Prostate gland (tissue), 2 donors: ENCODE measurements at places on chromosomes 2 and 18. TPM values are rescaled to one million over a fixed set of nuclear protein-coding genes. Genes with fewer than 3 reads are reported as not detected.

Gene ZNF516
- total RNA-seq, result 158 TPM

- no peaks in the 10 kb centered on the region for H3K27me3 ChIP-seq
- no peaks in the 10 kb centered on the region for H3K36me3 ChIP-seq
- H3K4me1 ChIP-seq, result no peaks in the 10 kb centered on the region
- DNase-seq, result no peak
- H3K4me3 ChIP-seq, result no peak overlapping the region
Observed at GRCh38 chr18:43596105-43596712, 318.9 kb upstream of the SYT4 start.

Gene DES
- total RNA-seq, result 1,742 TPM

Gene SOCS6
- total RNA-seq, result 31.4 TPM

DNA sequence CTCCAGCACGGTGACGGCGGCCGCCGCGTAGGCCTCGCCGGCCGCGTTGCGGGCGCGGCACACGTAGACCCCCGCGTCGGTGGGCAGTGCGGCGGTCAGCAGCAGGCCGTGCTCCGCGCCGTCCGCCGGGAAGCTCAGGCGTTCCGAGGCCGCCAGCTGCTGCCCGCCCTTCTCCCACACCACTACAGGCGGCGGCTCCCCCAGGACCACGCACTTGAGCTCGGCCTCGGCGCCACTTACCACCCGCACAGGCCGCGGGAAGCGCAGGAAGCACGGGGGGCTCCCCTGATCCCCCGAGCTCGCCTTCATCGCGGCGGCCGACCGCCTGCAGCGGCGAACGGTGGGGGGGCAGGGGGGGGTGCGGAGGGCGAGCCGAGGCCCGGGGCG lies 422 bp downstream of the OBSL1 start:
- DNase-seq, result no peak
- peak overlapping the region; percentile 63 for H3K4me3 ChIP-seq
- H3K27me3 ChIP-seq, result no peaks in the 10 kb centered on the region
- H3K36me3 ChIP-seq, result no peaks in the 10 kb centered on the region

Gene EMX1
- total RNA-seq, result 9.8 TPM

- no peaks in the 10 kb centered on the region for H3K4me1 ChIP-seq
- no peak overlapping the region for H3K4me3 ChIP-seq
- H3K27ac ChIP-seq, result no peak overlapping the region
- H3K36me3 ChIP-seq, result no peaks in the 10 kb centered on the region
- no peak for DNase-seq
- no peaks in the 10 kb centered on the region for H3K27me3 ChIP-seq
Observed at GRCh38 chr2:220424561-220424960, 797.1 kb downstream of the SLC4A3 start.

Gene ANKRD62
- total RNA-seq, result 4.3 TPM

Gene ANKRD30B
- total RNA-seq, result 2.5 TPM

Gene MYO7B
- 1.4 TPM for total RNA-seq

- no peaks in the 10 kb centered on the region for H3K27me3 ChIP-seq
- H3K4me3 ChIP-seq, result no peak overlapping the region
- H3K27ac ChIP-seq, result peak overlapping the region; percentile 77
- H3K4me1 ChIP-seq, result peaks cover 40% of the 10 kb centered on the region
- no peaks in the 10 kb centered on the region for H3K36me3 ChIP-seq
Observed at GRCh38 chr18:48929941-48930713, 20.6 kb downstream of the SMAD7 start.

GRCh38 chr2:105315314-105315713 lies 14.2 kb downstream of the TGFBRAP1 start:
- no peak overlapping the region for H3K27ac ChIP-seq
- no peak for DNase-seq
- no peaks in the 10 kb centered on the region for H3K27me3 ChIP-seq
- H3K4me1 ChIP-seq, result peaks cover 3% of the 10 kb centered on the region
- no peak overlapping the region for H3K4me3 ChIP-seq

DNA sequence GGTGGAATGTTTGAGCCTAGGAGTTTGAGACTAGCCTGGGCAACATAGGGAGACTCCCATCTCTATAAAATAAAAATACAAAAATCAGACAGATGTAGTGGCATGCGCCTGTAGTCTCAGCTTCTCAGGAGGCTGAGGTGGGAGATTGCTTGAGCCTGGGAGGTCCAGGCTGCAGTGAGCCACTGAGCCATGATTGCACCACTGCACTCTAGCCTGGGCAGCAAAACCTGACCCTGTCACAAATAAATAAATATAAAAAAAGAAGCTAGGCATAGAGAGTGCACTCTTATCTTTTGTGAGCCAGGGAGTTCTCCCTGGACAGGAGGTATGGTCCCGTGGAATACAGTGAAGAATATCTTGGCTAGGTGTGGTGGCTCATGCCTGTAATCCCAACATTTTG lies 11.0 kb upstream of the KYNU start:
- no peaks in the 10 kb centered on the region for H3K4me1 ChIP-seq
- H3K27ac ChIP-seq, result no peak overlapping the region
- DNase-seq, result no peak
- H3K36me3 ChIP-seq, result no peaks in the 10 kb centered on the region
- H3K4me3 ChIP-seq, result no peak overlapping the region

DNA sequence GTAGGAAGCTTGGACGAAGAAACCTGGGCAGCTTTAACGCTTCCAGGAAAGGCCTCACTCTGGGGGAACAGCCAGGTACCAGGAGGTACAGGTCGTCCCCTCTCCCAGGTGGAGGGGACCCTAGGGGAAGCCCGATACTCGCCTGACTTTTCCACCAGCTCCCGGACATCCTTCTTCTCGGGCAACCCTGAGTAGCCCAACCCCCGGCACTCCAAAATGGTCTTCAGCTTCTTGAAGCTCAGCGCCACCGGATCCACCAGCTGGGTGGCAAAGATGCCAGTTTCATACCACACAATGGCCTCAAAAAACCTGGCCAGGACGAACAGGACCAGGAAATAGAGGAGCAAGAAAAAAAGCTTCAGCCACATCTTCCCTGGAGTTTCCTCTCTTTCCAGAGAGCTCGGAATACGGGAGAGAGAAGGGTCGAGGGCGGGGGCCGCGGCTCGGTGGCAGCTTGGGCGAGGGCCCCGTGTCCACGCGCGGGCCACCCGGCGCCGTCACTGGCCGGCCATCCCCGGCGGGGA lies 1.1 kb downstream of the RNF103 start:
- peak; percentile 28 for DNase-seq
- H3K4me3 ChIP-seq, result peak overlapping the region; percentile 84
- H3K27ac ChIP-seq, result peak overlapping the region; percentile 98

- H3K36me3 ChIP-seq, result no peaks in the 10 kb centered on the region
- H3K27ac ChIP-seq, result no peak overlapping the region
- H3K4me3 ChIP-seq, result no peak overlapping the region
- no peaks in the 10 kb centered on the region for H3K27me3 ChIP-seq
Observed at GRCh38 chr2:175769200-175769599, 232.9 kb downstream of the LNPK start.

Gene FBXO15
- 7.8 TPM for total RNA-seq

DNA sequence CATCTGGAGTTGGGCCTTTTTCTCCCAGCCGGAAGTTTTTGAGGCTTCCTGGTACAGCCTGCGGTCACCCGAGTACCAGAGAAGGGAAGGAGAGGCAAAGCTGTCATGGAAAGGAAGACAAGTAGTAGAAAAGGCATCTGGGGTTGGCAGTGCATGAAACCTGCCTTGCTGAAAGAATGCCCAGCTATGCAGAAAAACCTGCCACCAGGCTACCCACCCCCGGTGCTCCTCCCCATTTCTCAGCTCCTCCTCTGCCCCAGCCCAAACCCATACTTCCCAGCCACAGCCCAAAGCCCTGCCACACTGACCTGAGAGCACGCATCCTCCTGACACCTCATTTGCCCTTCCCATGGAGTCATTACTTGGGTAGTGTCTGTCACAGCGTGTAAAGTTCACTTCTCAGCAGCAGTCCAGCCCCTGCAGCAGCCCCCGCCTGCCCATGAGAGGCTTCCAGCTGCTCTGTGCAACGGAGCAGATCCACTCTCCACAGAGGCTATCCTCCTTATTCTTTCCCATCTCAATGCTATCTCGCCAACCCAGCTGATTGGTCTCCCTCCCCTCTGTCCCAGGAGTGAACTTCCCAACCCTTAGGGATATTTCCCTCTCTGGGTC lies 40.4 kb upstream of the MAL start:
- no peaks in the 10 kb centered on the region for H3K36me3 ChIP-seq
- H3K27me3 ChIP-seq, result no peaks in the 10 kb centered on the region
- H3K27ac ChIP-seq, result no peak overlapping the region
- DNase-seq, result no peak

GRCh38 chr2:143730155-143730952 lies 601.1 kb downstream of the ARHGAP15 start:
- H3K27ac ChIP-seq, result no peak overlapping the region
- DNase-seq, result no peak
- H3K4me3 ChIP-seq, result no peak overlapping the region
- H3K4me1 ChIP-seq, result no peaks in the 10 kb centered on the region
- no peaks in the 10 kb centered on the region for H3K27me3 ChIP-seq
- no peaks in the 10 kb centered on the region for H3K36me3 ChIP-seq

Gene MROH2A
- 2.3 TPM for total RNA-seq
